ENCODE measurements at places on chromosomes 2 and 18.

DNA sequence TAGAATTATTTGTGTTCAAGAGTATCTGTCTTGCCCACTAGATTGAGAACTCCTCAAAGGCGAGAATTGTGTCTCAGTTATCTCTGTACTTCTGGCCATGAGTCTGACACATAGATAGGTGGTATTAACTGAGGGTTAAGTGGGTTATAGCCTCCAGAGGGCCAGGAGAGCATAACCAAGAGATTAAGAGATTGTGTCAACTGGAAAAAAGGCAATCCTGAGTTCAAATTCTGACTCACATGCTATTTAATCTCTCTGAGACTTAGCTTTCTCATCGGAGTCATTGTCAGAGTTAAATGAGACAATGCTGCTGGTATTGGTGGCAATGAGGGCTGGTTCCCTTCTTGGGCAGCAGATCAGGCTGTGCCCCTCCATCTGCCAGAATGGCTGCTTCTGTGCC lies 330.9 kb downstream of the TNS1 start:
- DNase-seq: no peak

DNA sequence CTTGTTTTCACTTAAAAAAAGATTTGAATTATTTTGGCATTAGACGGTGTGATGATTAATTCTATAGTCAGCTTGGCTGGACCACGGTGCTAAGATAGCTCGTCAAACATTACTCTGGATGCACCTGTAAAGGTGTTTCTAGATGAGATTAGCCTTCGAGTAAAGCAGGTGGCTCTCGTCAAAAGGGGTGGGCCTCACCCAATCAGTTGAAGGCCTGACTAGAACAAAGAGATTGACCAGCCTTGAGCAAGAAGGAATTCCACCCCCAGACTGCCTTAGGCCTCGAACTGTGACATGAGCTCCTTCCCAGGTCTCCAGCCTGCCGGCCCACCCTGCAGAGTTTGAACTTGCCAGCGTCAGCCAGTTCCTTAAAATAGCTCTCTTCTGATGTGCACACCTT lies 73.4 kb downstream of the TWIST2 start:
- DNase-seq: no peak

GRCh38 chr18:79823120-79823519 lies 25.4 kb downstream of the KCNG2 start:
- no peak for DNase-seq

DNA sequence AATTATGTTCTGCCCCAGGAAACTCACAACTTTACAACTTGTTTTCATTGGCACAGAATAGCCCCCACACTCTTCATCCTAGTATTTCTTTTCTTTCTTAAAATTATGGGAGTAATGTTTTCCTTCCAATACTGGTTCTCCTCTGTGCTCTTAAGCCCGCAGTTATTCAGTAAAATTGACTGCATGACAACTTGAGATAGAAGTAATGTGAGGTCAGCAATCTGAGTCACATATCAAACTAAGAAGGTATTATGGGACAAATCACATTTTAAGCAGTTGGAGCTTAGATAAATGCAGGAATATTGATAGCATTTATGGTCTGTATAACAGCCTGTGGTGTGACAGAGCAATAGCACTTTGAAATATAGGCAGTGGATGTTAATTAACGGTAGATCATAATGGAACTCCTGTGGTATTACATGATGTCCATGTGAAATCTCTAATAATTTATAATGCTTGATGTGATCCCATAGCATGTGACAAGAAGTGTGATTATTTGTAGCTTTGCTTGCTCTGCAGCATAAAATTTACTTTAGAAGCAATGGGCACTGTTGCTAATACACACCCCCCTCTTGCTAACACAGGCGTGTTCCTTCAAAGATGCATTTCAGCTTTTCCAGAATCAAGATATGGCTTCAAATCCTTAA lies 351.4 kb upstream of the CDH20 start:
- no peak for DNase-seq

- no peak for DNase-seq
These were observed 313.2 kb upstream of the ZEB2 start for GRCh38 chr2:144833075-144833637.

- DNase-seq: no peak
These were observed 2.3 kb downstream of the TM4SF20 start for GRCh38 chr2:227376656-227377396.

- no peak for DNase-seq
These were observed 1651.8 kb downstream of the DPP10 start for GRCh38 chr2:116094196-116094595.

DNA sequence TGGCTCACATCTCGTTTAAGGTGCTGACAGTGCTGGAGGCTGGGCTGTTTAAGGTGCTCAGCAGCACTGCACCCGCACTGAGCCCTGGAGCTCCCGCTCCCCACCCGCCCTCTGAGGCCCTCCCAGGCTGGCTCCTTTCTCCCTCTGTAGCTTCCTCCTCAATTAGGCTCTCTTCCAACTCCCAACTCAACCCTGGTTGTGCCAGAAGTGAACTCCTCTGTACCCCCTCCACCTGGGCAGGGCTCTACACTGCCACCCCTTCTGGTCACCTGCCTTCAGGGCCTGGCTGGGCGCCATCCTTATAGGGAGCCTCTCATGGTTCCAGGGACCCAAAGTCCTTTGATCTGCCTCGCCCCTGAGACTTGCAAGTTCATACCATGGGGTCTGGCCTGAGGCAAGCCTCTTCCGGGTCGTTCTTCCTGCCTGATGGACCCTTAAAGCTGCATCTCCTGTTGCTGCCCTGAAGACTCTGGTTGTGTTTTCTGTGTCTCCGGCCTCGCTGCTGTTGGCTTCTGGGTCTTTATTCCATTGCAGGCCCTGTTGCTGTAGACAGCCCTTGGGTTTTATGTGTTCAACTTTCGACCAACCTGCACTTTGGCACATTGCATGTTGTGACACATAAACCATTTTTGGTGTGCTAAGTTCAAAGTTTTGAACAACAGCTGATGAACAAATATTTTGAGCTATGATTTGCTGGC lies 199.6 kb downstream of the LDLRAD4 start:
- DNase-seq: no peak

DNA sequence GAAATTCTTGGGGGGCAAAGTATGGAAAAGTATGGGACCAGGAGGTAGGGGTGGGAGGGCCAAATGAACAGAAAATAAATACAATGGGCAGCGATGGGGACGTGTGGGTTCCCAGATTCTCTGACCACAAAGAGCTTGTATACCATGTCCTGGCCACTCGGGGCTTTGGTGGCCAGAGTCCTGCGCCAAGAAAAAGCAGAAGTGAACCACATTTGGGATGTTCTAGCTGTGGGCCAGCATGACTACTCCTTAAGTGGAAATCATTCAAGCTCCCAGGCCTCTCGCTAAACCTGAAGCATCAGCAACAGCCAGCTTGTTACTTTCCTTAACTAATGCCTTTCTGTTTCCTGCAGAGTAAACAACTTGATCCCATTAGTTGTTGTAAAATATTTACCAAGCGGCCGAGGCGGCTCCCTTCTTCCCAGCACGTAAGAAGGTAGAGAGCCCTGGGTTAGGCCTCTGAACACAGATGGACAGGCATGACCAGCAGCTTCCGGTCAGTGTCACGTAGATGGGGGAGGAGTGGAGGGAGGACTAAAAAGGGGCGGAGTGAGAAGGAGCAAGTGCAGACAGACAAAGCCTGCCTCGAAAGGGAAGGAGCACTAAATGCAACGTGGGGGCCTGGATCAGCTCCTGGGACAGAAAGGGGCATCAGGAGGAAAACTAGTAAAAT lies 88.2 kb downstream of the GALNT14 start:
- no peak for DNase-seq

- peak; percentile 52 for DNase-seq
These were observed 132.2 kb downstream of the DOCK10 start for GRCh38 chr2:224909885-224910573.

- DNase-seq: peak; percentile 82
These were observed 43.7 kb upstream of the RIT2 start for GRCh38 chr18:43159086-43159770.

Measured in NCI-H1092 treated with DMSO at 0.1 percent for 48 hours (cell line).